ENCODE measurements at places on chromosomes 2 and 18.

- no peak for DNase-seq
Measured at GRCh38 chr2:10221976-10222870, 80.5 kb upstream of the HPCAL1 start.

DNA sequence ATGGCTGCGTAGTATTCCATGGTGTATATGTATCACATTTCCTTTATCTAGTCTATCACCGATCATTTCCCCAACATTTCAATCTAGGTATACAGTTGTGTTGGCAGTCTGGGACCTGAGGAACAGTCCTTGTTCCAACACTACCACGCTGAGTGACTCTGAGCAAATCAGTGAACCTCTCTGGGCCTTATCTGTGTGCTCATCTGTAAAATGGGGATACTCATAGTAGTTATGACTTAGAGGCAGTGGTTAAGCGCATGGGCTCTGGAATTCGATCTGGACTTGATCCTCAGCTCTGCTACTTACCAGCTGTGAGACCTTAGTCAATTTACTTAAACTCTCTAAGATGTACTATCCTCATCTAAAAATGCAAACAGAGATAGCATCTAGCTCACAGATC is 85.1 kb downstream of the BCL2 start:
- DNase-seq: no peak

DNA sequence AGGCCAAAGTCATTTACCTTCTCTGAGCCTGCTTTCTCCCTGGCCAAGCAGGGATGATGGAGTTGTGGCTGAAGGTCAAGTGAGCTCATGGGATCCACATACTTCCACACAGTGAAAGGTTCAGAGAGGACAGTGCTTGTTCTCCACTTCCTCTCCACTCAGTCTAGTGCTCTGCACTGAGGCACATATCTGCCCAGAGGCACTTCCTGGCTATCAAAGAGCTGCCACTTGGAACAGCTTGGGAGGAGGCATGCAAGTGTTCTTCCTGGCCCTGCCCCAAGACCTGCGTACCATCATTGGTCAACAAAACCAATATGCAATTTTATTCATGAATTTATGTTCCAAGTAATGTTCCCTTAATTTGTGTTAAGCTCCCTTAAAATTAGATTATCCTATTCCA is 71.9 kb downstream of the RNF152 start:
- no peak for DNase-seq

GRCh38 chr2:7766088-7766722 is 849.0 kb downstream of the RNF144A start:
- DNase-seq: no peak

GRCh38 chr2:152046940-152047339 is 51.9 kb downstream of the CACNB4 start:
- no peak for DNase-seq

DNA sequence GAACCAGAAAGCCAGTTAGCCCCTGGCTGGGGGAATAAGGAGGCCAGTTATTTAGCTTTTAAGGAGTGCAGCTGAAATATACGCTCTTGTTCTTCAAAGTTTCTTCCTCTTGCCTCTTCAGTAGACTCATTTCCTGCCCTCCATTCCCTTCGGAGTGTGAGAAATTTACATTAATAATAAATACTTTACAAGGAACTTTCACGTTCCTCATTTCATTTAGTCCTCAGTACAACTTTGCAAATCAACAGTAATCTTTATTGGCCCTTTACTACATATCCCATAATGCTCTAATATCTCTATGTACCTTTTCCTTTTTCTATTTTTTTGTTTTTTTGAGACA is 15.6 kb downstream of the PLCD4 start:
- no peak for DNase-seq

GRCh38 chr2:103152556-103152955 is 390.7 kb downstream of the TMEM182 start:
- DNase-seq: no peak

- no peak for DNase-seq
Measured at GRCh38 chr2:54879032-54879431, 155.6 kb downstream of the EML6 start.

DNA sequence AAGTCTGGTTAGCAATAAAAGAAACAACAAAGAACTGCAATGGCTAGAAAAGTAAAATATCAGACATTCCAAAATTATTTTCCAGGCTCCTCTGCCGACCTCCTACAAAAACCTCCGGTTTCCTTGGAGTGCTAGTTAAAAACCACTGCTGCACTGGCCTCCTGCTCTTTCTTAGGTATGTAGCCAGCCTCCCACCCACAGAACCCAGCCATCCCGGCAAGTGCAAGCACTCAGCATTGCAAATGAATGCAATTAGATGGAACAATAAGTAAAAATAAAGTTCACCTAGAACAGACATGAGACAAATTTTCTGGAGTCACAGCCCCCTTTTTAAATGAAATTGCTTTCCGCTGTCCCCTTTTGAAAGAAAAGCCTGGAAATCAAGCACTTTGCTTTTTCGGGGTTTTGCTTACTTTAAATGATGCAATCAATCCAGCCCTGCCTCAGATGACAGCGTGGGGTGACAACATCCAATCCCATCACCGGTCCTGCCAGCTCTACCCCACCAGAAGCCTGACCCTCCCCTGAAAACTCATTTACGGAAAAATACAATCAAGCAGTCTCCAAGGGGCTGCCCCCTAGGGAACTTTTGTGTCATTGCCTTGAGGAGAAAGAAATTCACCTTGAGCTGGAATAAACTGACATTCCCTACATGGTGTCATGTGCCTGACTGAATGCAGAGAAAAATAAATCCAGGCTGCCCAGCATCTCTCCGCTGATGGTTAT is 199.8 kb downstream of the EPHA4 start:
- DNase-seq: peak; percentile 16

GRCh38 chr2:188720811-188721605 is 253.2 kb upstream of the COL3A1 start:
- no peak for DNase-seq

DNA sequence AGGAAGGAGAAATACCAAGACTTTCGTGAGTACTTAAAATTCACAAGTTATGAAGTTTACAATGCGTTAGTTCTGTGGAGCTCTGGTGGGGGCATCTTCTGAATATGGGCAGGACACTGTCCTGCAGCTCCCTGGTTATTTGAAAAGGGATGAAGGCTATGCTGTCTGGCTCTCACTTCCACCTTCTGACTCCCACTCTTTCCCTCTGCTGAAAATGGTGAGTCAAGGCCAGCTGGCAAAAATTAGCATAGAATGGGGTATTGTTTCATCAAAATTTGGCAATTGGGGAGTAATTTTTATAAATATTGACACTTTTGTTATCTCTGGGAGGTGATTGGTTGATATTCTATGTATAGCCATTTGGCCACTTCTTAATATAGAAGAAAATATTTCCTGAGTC is 177.4 kb downstream of the PARD3B start:
- no peak for DNase-seq

DNA sequence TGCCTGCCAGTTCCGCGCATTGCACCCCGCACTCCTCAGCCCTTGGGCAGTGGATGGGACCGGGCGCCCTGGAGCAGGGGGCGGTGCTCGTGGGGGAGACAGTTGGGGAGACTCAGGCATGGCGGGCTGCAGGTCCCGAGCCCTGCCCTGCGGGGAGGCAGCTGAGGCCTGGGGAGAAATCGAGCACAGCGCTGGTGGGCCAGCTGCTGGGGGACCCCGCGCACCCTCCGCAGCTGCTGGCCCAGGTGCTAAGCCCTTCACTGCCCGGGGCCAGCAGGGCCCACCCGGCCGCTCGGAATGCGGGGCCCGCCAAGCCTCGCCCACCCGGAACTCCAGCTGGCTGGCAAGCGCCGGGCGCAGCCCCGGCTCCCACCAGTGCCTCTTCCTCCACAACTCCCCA is 488.8 kb upstream of the CHST9 start:
- DNase-seq: no peak

GRCh38 chr2:181978351-181979150 is 7.1 kb upstream of the PPP1R1C start:
- DNase-seq: no peak

DNA sequence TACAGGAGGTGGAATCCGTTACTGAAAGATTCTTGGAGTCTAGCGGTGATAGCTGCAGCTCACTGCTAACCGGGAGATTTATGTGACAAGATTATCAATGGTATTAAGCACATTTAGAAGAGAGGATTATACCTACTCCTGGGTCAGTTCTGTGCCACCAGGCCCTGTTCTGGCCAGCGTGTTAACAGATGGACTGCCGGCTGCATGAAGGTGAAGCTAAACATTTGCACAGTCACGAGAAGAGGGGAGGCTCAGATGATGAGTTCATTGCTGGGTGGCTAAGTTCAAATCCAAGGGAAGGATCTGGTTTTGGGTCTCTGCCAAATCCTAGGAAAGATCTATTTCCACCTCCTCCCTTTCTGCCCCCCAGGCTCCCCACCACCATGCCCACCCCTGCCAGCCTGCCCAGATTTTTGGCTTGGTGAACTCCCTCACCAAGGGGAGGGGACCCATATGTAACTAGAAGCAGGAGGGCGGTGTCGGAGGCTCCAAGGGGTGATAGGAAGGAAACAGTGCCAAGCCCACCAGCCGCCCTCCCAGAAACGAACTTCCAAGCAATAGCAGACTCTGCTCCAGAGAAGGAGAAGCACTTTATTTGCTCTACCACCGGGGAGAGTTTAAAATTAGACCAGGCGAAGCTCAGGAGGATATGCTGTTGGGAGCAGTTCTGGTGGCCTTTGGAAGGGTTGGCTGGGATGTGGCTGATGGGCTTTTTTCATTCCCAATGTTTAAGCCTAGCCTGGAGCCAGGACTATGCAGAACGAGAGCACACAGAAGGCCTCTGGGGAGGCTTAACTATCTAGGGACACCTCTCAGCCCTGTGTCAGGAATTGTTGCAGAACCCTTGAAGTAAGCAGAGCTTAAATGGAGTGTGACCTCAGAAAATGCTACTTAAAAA is 200.5 kb downstream of the KLHL29 start:
- DNase-seq: no peak

DNA sequence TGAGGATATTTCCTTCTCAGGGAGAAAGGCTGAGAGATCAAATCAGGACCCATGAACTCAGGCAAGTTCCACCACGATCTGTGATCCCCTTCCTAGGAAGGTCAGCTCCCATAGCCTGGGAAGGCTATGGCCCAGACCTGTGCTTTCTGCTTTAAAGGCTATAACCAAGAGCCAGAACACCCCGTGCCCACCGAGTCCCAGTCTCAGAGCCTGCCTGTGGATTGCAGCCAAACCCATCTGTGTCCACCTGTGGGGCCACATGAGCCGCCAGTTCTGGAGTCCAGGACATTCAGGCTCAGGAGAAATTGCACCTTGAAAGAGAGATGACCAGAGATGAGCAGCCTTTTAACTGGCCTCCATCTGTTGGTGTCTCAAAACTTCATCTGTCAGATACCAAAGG is 46.9 kb downstream of the MAL start:
- no peak for DNase-seq

DNA sequence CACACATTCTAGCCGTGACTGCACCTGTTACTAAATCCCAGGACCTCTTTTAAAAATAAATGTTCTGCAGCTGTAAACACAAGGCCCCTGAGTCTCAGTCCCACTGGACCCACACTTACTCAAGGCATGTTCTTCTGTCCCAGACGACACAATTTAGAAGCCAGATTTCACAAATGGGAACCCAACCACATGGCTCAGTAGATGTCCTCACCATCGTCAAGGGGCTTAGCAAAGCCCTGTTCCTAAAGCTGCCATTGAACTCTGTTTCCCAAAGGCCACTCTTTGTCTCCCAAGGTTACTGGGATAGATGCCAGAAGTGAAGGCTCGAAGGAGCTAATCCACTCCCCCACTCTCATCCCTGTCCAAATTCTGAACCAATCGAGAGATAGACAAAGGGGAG is 301.0 kb downstream of the GALR1 start:
- DNase-seq: no peak

DNA sequence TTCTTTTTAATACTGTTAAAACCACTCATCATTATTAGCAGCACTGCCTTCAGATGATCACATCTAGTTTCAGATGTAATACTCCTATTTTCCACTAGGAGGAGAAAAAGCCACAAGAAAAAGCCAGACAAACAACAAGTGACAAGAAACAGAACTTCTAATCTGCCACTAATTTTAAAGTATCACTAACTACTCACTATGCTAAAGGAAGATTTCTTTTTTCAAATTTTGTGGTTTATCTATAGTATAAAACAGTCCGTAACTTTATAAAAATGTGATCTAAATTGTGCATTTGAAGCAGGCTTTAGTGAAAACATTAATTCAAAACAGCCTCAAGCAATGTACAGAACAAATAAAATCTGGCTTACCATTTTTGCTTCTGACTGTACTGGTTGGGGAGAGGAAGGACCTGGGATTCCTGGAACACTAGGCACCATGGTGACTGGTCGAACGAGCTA is 56.8 kb downstream of the ATF2 start:
- peak; percentile 26 for DNase-seq

GRCh38 chr2:9280224-9280623 is 73.6 kb downstream of the ASAP2 start:
- no peak for DNase-seq

GRCh38 chr2:224492531-224492930 is 90.6 kb upstream of the FAM124B start:
- DNase-seq: no peak

GRCh38 chr2:20400787-20401488 is 45.9 kb upstream of the RHOB start:
- no peak for DNase-seq

GRCh38 chr18:906416-907114 is 1.9 kb downstream of the ADCYAP1 start:
- DNase-seq: peak; percentile 79

- DNase-seq: peak; percentile 75
Measured at GRCh38 chr18:47254341-47254939, 3.0 kb upstream of the SKOR2 start.

DNA sequence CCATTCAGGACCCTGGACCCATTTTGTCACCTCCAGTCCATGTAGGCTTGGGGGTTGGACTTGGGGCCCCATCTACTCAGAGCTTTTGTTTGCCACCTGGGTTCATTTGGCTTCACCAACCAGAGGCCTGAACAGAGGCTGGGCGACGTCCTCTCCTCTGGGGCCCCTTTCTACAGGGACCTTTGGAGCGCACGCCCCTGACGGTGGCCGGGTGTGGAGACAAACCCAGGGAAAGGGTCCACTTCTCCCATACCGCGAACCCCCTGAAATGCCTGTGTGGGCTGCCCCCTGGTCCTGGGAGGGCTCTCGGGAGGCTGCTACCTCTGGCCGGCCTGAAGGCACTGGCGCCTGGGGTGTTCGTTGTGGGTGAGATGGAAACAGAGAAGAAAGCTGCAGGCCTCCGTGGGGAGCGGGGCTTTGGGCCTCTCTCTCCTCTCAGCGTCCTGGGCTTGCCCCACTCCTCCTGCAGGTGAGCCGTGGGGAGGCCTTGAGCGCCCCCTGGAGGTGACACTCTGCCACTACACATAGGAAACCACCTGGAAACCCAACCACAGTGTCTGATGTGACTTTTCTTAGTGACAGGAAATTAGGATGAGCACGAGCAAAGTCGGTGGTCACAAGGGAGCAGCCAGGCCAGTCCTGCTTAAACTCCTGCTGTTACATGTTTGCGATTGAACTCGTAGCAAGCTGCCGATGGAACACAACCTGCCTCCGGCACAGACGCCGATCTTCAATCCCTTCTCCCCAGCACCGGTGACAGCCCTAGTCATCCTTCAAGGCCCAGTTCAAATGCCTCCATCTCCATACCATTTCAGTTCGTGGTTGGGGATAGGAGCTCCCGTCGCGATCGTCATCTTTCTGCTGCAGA is 12.0 kb upstream of the NTSR2 start:
- DNase-seq: peak; percentile 61
